ENCODE measurements at places on chromosomes 2 and 18.

- no peak for DNase-seq
Measured at GRCh38 chr2:14557916-14558315, 74.6 kb upstream of the LRATD1 start.

DNA sequence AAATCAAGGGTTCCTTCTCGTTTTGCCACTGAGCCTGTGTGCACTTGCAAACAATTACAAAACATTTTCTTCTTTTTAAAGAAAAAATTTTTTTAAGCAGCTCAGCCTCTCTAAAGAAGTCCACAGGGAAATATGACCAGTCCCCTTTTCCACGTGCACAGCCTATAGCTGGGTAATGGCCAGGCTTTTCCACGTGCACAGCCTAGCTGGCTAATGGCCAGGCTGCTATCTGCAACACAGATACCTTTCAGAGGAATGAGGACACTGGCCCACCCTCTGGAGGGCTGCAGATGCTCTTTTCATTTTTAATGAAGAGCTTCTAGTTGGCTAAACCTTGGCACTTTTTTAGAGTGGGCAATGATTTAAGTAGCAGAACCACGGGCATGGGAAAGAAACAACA, 46.3 kb downstream of the ASB18 start:
- no peak for DNase-seq

- DNase-seq = no peak
Measured at GRCh38 chr18:2857491-2858131, 10.8 kb downstream of the EMILIN2 start.

GRCh38 chr2:95006588-95006987, 18.9 kb upstream of the MAL start:
- no peak for DNase-seq

DNA sequence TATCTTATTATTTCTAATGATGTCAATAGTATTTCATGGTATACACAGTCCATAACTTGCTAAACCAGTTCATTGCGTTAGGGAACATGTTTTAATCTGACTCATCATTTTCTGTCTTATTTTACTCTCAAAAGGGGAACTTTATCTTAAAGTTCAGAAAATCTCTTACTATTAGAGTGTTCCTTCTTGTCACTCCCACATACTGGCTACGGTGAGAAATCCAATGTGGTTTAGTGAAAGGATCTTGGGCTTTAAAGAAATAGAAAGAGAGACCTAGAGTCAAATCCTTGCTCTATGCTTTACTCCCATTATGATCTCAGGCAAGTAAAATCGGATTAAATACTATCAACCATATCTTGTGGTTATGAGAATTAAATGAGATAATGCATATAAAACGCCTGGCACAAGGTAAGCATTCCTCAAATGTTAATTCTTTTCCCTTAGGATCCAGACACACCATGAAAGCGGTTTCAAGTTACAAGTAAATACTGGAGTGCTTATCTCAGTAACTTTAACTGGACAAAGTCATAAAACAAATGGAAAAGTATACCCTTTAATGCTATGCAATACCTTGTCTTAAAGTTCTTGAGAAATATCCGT, 576.0 kb downstream of the ARHGAP15 start:
- DNase-seq = no peak

- no peak for DNase-seq
Measured at GRCh38 chr18:29012364-29012763, 835.4 kb upstream of the CDH2 start.

DNA sequence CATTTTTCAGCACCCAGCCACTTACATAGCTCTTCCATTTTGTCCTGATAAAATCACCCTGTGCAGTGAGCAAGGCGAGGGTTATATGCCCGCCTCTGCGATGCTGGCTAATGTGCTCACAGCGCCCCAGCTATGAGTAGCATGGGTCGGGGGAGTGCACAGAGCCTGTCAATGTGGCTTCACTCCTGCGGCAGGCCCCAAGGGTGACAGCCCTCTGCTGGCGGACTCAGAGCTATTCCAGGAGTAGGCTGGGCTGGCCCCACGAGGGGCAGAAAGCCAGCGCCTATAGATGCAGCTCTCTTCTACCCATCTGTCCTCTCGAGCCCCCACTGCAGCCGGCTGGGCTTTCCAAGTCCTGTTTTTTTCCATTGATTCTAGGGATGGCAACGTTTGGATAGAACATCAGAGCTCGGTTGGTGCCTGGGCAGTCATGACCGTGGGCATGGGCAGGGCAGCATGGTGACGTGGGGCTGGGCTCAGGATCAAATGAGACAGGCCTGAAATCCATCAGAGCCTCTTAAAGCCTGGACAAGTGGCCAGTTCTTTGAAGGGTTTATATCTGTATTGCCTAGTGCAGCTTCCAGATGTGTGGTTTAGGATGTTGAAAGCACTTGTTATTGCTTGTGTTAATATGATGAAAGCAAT, 134.7 kb downstream of the MCFD2 start:
- DNase-seq = no peak

DNA sequence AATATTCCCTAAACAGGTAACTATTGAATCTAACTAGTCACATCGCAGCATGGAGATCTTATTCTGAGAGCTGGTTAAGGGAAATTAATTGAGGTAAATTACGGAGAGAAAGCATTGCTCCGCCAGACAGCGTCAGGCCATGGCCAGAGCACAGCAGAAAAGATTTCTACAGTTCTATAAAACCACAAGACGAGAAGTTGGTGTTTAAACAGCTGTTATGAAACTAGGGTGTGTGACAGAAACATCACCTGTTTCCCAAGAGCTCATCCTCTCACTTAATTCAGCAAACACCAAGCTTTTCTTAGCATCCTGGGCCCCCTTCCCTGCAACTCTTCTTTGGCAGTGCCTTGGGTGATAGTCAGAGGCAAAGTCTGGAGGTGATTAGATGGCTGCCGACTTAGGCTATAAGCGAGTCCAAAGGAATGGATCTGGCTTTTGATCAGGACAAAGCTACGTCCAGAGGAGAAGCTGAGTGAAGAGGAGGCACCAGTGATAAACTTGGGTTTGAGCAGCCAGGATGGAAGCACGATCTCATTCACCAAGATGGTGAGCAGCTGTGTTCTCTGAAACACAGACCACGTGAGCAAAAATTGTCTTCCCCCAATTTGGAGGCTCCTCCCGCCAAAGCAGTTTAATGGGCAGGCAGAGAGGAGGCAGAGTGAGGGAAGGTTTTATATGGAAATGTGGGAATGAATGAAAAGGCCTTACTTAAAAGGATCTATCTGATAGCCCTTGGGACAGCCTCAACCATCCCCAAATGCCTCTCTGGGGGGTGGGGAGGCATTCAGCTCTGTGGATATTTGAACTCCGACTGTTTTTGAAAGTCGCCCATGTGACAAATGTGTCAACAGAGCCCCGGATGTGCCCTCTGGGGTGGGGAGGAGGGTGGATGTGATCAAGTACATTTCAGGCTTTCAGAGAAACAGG, 57.8 kb downstream of the PKDCC start:
- DNase-seq = peak; percentile 30

DNA sequence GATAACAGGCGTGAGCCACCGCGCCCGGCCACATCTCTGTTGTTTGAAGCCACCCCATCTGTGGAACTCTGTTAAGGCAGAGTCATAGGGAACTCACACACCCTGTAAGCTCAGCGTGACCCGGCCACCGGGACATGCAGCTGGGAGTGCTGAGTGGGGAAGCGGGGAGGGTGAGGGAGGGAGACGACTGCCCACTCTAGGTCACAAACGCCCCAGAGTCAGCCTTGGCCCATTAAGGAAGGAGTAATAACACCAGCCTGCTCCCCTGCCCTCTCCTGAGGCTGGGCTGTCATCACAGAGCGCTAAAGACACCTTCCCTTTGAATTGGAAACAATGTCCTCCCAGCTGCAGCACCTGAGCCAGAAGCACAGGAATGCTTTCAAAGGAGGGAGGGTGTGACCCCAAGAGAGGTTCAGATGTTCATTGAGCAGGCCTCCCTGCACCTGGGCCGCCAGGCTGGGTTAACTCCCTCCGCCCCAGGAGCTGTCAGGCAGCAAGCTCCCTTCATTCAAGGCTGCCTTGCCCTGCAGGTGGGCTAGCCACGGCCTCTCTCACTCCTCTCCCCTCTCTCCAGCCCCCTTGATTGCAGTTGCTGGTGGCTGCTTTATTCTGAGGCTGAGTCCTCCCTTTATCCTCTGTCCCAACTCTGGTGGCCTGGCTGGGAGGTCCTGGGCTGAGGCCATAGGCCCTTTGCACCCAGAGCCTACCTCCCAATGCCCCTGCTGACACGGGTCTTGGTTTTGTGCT, 77.2 kb upstream of the HPCAL1 start:
- DNase-seq = no peak

GRCh38 chr18:27735117-27735516, 441.8 kb downstream of the CDH2 start:
- no peak for DNase-seq

DNA sequence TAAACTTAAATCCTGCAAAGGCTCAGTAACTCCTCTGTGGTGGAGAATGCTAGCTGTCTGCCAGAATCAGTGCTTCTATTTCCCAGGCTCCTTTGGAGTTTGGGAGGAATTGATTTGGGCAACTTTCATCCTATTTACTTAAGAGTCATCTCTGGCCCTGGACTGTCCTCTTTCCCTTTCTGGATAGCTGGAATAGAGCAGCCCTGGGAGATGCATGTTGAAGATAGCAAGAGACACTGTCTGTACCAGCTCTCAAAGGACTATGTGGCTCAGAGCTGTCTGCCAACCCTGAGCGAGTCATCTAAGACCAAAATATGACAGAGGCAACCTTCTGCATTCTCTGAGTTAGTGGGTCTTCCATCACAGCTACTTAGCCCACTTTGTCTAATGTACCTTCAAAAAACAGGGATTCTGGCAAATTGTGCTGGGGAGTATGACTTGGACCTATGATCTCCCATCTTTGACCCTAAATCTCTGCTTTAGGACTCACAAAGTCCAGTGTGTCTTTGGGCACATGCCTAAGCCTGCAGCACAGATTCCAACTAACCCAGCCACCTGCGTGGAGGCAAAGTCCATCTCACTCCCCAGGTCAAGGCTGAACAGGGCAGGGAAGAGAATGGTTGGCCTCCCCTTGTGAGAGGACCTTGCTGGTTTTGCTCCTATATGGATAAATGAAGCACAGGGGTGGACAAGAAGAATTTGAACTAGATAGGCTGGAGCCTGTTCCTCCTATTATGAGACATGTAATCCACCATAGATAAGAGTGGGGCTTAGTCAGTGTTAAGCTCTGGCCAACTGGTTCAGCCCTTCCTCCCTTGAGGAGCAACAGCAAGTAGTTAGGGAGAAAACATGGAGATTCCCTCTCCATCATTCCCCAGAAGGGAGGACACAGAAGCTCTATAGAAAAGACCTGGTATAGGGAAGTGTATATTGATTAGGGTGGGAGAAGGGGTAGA, 99.1 kb upstream of the PELI1 start:
- DNase-seq = no peak

- no peak for DNase-seq
Measured at GRCh38 chr2:64931246-64932115, 57.7 kb upstream of the SLC1A4 start.

DNA sequence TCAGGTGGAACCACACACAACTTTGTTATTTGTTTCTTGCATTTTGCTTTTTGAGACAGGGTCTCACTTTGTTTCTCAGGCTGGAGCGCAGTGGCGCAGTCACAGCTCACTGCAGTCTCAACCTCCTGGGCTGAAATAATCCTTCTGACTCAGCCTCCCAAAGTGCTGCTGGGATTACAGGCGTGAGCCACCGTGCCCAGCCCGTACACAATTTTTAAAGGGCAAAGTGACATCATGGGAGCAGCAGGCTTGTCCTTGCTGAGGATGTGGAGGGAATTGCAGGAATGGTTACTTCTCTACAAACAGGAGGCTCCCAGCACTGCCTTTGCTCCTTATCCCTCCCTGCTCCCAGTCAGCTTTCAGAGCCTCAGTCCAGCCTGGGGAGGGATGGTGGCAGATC, 355.9 kb upstream of the KLHL29 start:
- no peak for DNase-seq

- DNase-seq = no peak
Measured at GRCh38 chr2:16112972-16113560, 172.7 kb downstream of the MYCN start.

DNA sequence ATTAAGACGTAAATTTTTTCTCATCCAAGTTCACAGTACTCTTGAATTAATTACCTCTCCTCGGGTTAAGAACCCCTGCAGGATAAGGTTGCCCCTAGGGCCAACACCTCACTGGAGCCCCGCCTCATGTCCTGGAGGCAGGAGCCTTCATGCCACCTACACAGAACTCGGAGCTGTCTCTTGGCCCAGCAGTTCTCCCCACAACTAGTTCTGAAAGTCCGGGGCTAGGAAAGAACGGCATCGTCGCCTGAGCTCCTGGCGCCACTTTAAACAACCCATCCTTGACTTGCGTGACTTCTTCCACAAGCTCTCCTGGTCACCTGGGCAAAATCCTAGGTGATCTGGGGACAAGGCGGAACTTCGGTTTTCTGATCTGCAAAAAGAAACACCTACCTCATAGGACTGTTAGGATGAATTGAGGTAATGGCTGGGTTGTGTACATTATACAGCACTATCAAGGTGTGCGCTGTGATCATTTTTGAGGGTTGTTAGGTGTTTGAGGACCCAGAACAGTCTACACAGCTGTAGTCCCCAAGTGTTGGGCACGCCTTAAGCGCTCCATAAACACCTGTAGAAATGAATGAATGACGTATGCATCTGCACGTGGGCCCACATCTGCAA, 641 bp upstream of the ITGA6 start:
- no peak for DNase-seq

DNA sequence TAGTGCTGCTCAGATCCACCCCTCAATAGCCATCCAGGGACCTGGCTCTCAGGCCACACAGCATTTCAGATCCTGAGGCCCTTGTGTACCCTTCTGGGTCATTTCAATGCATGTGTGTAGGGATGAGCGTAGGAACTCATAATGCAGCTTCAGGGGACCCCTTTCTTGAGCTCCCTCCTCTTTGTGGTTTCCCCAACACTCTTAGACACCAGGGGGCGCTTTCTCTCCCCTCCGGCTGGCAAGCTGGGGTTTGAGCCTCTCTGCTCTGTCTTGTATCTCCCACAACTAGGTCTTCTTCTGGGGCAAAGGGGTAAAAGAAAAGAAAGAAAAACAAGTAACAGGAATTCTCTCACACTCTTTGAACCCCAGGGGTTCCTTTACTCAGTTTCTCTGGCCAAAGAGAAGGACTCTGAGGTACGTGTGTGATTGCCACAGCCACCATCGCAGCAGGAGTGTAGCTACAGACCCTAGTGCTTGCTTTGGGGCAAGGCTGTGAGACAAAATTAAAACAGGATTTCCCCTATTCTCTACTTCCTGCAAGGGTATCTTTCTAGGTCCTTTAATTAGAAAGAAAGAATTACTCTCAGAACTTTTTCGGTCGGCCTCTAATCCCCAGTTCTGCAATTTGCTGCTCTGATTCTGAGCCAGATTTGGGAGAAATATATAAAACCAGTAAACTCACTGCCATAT, 38.0 kb downstream of the CABYR start:
- peak; percentile 9 for DNase-seq

GRCh38 chr18:31061945-31062344, 19.4 kb upstream of the DSC3 start:
- DNase-seq = no peak
